ENCODE measurements at places on chromosomes 5 and 9.

DNA sequence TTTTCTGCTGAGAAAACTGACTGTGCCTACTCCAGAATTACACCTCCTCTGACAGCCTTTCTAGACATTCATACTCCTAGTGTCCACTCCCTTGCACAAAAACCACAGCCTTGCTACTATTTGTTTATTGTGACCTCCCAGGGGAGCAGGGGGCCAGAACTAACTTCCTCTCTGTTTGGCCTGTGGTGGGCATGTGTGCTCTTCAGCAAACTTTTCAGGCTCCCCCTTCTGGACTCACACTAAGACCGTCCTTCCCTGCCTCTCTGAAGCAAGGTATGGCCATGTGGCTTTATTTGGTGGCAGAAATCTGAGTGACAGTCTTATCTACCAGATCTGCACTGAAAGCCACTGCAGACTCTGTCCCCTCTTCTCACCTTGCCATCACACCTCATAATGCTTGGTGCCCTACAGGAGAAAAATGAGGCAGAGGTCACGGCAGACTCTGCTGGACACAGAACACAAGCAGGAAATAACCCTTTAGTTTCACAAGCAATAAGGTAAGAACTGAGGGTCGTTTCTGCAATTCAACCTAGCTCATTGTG, 28.2 kb downstream of the LIFR start:
- DNase-seq = no peak

- DNase-seq = no peak
These were observed 20.9 kb downstream of the IPPK start for GRCh38 chr9:92649007-92649406.

- no peak for DNase-seq
These were observed 11.7 kb downstream of the TIMD4 start for GRCh38 chr5:156951359-156951758.

DNA sequence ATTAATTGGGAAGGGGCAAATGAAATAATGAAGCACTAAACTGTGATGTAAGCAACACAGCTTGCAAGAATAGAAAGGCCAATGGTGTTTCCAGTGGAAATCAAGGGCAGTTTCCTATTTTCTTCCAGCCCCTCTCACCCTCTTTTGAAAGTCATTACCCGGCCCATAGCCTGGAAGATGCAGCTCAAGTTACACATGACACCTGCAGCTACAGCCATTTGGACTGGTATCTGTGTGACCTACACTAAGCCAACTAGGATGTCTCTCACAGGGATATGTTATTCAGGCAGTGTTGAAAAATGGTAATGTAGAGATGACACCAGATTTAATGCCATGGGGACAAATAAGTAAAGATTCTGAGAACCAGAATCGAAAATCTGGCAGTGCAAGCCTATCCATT, 439.4 kb upstream of the ZNF462 start:
- DNase-seq = no peak

DNA sequence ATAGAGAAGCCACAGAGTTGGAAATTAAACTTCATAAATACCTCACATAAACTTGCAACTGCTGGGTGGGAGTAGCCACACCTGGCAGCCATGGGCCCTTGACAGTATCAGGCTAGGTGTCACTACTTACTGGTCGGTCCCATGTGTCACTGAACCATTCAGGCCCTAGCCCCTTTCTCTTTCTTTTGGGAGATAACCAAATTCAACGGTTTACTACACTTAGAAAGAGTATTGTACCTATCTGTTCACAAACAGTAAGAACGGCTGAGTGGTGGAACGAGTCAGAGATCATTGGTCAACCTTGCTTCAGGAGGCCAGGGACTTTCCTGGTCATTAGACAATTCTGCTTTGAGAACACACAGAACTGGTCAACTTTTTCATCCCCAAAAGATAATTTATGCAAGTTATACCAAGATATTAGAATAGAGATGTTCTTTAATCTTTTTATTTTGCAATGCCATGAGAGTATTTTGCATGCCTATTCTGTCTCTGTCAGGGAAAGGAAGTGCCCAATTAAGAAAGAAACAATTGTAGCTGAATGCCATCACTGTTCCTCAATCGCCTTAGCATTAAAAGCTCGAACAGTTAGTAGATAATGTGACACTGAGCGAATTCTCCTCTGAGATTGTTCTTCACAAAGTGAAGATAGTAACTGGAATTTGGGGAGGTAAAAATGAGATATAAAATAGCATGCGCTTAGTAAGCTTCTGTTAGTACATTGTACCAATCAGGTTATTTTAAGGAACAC, 50.9 kb downstream of the GOLPH3 start:
- DNase-seq = no peak

GRCh38 chr9:91336786-91337185, 24.9 kb downstream of the AUH start:
- DNase-seq = no peak

DNA sequence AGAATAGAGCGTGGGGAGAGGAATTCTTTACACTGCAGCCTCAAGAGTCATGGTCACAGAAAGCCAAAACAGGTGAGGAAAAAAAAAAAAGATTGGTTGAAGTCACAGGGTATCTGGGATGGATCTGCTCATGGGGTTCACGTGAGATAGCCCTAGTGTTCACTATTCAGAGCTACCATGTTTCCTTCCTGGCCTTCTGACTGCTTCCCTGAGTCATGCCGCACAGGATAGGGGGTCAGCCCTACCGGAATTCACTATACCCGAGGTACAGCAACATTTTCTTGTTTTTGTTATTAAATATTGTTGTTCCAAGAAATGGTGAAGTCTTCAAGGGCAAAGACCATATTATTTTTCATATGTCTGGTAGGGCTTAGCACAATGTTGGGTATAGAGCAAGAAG, 21.5 kb upstream of the MAN2A1 start:
- DNase-seq = no peak

- no peak for DNase-seq
These were observed 50.8 kb downstream of the SEMA5A start for GRCh38 chr5:9495121-9495520.

DNA sequence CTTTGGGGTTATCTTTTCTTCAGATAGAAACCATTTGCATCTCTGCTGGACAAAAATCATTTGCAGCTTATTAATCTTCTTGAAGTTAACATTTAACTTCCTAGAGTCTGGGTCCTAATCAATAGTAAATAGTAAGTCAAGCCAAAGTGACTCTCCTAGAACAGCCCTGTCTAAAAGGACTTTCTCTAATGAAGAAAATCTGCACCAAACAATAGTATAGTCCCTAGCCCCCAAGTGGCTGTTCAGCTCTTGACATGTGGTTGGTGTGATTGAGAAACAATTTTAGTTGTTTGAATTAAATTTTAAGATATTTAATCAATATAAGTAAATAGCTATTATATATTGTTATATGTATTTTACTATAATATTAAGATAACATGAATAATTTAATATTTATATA, 64.6 kb upstream of the SHB start:
- no peak for DNase-seq

- no peak for DNase-seq
These were observed 21.3 kb downstream of the HTR4 start for GRCh38 chr5:148633067-148633377.

- DNase-seq = no peak
These were observed 53.1 kb downstream of the SYK start for GRCh38 chr9:90854637-90855175.

DNA sequence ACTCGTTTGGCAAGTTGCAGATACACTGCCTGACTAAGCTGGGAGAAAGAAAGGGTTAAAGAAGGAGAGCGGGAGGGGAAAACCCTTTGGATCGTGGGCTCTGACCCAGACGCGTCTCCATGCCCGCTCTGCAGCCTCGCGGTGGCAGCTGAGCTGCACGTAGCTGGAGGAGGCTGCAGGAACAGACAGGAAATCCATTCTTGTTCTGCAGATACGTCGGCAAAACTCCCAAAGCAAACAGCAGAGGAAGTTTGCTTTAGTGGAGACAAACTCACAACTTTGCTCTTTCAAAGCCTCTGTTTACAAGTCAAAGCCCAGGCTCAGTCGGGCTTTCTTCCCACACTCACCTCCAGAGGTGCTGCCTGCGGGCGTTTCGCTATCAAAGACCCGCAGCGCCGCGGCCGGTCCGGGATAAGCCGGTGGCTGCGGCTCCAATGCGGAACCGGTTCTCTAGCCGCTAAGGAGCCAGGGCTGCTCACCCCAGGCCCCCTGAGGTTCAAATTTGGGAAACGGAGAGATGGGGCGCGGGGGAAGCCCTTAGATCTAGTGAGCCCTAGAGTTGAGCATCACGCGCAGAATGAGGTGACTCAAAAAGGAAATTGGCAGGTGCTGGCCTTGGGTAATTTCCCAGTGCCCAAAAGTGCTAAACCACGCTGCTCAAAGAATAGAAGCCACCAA, 60.7 kb downstream of the MAT2B start:
- DNase-seq = no peak

- DNase-seq = no peak
These were observed 27.2 kb upstream of the TNFSF8 start for GRCh38 chr9:114957558-114957957.

- DNase-seq = no peak
These were observed 70.4 kb downstream of the SFXN1 start for GRCh38 chr5:175548626-175549311.

DNA sequence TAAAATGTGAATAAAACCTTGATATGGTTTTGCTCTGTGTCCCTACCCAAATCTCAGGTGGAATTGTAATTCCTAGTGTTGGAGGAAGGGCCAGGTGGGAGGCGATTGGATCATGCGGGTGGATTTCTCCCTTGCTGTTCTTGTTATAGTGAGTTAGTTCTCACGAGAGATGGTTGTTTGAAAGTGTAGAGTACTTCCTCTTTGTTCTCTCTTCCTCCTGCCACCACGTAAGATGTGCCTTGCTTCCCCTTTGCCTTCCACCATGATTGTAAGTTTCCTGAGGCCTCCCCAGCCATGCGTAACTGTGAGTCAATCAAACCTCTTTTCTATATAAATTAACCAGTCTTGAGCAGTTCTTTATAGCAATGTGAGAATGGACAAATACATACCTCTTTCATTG, 34.9 kb downstream of the TARS1 start:
- DNase-seq = no peak

DNA sequence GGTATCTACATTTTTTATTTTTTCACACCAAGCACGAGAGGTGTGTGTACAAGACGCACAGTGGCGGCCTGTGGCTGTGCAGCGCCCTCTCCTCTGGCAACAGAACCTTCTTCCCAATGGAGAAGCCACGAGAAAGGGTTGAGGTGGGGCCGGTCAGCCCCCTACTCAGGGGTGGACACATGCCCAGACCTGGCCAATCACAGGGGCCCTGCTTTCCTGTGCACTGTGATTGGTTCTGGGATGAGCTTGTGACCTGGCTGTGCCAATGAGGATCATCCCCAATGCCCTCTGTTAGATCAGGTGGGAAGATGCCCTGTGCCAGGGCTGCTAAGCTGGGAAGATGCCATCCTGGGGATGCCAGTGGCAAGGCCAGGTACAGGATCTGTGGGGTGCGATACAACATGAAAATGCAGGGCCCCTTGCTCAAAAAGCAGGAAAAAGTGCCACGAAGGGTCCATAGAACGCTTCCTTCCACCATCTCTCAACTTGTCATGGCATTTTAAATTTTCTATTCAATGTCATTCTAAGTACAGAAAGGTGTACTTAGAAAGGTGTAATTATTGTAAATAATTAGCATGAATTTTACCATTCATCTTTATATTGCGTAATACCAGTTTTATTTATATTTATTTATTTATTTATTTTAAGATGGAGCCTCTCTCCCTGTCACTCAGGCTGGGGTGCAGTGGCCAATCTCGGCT, 15.4 kb downstream of the IER5L start:
- no peak for DNase-seq

GRCh38 chr9:133612816-133613215, 3.6 kb upstream of the FAM163B start:
- DNase-seq = no peak

GRCh38 chr9:129283705-129284606, 105.9 kb upstream of the IER5L start:
- DNase-seq = no peak

GRCh38 chr5:94266170-94266569, 352.2 kb downstream of the KIAA0825 start:
- DNase-seq = no peak
